ENCODE measurements at places on chromosomes 2 and 18. TPM values are rescaled to one million over a fixed set of nuclear protein-coding genes. Genes with fewer than 3 reads are reported as not detected.

GRCh38 chr2:148967578-148967977 lies 70.9 kb upstream of the LYPD6B start:
- peak; percentile 39 for DNase-seq

- DNase-seq = no peak
These were observed 582.1 kb upstream of the DSEL start for GRCh38 chr18:68098655-68099054.

- DNase-seq = no peak
These were observed 128.3 kb upstream of the ETAA1 start for GRCh38 chr2:67268797-67269196.

The TMEM150A gene
- total RNA-seq = 18.9 TPM

The OSR1 gene
- total RNA-seq = 20.8 TPM

The FAM228A gene
- total RNA-seq = 1.7 TPM

The AQP12B gene
- total RNA-seq = not detected

The IL1RN gene
- total RNA-seq = not detected
